ENCODE measurements at places on chromosomes 2 and 18.

- no peak for DNase-seq
Observed at GRCh38 chr2:40168546-40168945, 283.3 kb downstream of the SLC8A1 start.

GRCh38 chr2:236161082-236161462, 7.1 kb downstream of the GBX2 start:
- no peak for DNase-seq

GRCh38 chr2:84805250-84805958, 75.5 kb downstream of the TRABD2A start:
- DNase-seq, result no peak

DNA sequence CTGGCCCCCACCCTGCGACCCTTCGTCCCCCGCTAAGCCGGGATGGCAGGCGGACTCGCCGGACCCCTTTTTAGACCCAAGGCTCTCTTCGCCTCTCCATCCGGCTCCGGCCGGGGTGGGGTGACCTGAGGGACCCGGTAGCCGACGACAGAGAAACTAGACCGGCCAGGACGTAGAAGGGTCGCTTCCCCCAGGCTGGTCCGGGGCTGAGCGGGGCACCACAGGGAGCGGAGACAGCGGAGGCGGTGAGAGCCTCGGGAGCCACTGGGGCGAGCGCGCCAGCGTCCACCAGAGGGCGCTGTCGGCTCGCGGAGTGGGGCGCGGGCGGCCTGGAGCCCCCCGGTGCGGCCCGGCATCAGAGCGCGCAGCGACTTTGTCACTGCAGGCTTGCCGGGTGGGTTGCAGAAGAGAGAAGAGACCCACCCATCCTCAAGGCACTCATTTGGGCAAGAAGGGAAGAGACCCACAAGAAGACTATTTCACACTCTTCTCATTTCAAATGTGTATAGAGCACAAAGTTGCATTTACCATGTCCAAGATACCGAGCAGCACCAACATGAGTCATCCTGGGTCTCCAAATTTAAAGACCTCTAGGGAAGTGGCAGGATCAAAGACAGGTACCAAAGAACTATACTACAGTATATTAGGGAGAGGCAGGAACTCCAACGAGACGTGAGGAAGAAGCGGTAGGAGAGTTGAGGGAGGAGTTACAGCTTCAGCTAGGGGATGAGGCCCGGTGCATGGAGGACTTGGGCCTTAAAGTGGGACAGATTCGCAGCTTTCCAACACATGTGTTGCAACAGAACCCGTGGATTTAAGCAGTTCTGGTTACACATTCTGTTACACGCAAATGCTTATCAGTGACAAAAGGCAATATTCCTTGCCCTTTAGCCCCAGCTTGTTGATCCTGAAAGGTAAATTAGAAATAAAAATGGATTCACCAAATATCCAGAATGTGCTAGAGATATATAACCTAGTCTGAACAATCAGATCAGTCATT, 7.6 kb upstream of the PRKCE start:
- DNase-seq, result no peak

GRCh38 chr2:178584666-178585065, 104.4 kb downstream of the PLEKHA3 start:
- DNase-seq, result no peak

- DNase-seq, result no peak
Observed at GRCh38 chr2:124323321-124323720, 298.2 kb downstream of the CNTNAP5 start.

GRCh38 chr2:42974721-42975717, 182.6 kb upstream of the HAAO start:
- DNase-seq, result no peak

DNA sequence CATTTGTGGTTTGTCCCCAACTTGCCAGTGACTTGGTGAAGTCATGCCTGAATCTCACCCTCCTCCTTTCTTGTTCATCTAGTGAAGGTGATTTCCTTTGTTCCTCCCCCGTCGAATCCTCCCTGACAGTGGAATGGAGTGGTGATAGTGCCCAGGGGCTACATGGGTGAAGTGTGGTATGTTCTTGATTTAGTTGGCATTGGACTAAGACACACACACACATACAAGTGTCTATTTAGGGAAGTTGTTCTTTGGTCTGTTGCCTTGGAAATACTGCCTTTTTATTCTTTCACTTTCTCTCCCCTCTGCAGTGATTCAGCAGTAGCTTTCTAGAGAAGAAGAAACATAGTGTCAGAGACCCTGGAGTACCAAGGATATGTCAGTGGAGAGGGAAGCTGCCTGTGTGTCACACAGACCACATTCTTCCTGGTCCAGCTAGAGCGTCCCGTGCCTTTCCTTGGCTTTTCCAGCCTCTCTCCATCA, 10.9 kb downstream of the INPP4A start:
- no peak for DNase-seq

DNA sequence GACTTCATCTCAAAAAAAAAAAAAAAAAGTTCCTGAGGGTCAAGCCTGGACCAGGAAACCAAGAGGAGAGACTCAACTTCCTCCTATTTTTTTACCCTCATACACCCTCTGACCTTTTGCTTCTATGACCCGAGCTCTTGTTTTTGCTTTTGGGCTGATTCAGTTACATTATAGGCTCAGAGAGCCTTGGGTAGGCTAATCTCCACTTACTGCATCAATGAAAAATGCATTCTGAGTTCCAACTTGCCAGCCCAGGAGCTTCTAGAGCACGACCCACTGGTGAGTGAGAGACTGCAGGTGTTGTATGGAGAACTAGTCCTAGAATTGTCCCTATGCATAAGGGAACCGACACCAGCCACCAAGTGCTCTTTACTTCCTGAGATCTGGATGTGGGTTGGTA, 91.1 kb downstream of the CABLES1 start:
- no peak for DNase-seq

GRCh38 chr2:161722547-161723503, 98.6 kb downstream of the SLC4A10 start:
- DNase-seq, result no peak

DNA sequence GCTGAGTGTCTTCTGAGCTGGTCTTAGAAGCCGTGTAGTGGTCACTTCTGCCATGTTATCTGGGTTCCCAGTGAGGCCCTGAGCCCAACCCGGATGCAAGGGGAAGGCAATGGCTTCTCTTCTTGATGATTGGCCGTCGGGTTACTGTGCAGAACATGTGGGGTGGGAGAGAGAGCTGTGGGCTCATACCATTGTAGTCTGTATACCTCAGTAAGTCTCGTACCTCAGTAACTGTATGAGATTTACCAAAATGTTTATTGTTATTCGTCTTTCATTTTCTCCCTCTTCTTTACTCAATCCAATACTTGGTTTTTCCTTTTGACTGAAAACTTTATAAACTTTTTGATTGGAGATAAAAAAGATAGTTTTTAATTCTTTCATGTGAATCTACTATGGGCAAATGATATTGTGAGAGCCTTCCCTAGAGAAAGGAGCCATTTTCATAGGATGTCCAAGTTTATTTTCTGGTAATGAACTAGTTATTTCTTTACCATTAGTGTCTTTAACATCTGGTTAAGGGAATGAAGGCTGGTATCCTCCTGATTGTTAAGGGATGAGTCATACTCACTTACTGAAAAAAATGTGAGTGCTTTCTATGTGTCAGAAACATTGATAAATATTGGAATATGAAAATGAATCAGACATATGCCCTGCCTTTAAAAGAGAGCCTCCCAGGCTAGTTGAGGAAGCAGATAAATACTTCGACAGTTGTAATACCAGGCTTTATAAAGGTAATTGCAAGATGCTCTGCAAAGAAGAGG, 129.9 kb downstream of the PRPF40A start:
- DNase-seq, result no peak

DNA sequence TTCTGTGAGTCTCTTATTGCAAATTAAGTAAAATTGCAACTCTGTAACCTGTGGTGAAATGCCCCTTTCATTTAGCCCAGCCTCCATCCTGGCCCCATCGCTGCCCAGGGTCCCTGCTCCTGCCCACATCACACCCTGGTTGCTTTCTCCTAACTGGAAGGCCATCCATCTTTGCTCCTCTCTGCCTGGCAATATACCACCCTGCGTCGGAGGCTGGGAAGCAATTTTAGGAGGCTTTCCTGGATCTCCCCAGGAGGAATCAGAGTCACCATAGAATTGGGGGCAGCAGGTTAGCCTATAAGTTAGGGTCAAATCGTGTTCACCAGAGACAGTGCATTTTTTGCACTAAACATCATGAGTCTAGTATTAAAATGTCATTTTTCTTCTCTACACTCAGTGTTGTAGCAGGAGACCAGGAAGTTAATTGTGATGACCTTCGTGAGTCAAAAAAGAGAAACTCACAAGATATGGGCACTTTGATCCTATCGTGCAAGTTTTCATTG, 14.5 kb upstream of the TXNDC2 start:
- DNase-seq, result no peak
